ENCODE measurements at places on chromosomes 4 and X.

DNA sequence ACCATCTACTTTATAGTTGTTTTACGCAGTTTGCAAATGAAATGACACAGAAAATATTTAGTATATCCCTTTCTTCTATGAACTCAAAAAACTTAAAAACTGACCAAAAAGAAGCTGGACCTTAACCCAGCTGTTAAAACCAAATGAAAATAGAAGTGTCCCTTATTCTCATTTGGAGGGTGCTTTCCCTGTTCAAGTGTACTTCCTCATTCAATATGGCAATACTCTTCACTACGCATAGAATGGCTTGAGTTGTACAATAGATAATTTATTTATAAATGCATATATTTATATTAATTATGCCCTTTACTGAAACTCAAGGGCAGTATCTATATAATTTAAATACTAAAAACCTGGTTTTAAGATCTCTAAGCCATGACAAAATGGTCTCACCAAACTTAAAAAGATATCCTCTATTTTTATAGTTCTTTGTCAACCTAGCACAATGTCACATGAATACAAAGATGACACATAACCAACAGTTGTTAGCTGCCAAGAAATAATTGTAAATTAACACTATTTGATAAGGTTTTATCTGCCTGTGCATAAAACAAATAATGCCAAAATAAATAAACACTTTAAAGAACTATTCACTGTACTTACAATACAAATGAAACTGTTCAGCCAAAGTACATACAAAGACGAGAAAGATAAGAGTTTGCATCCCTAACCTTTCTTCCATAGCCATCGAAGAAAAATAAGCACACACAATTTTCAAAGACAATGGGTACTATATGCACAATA is 25.2 kb downstream of the YTHDC1 start:
- DNase-seq: no peak

DNA sequence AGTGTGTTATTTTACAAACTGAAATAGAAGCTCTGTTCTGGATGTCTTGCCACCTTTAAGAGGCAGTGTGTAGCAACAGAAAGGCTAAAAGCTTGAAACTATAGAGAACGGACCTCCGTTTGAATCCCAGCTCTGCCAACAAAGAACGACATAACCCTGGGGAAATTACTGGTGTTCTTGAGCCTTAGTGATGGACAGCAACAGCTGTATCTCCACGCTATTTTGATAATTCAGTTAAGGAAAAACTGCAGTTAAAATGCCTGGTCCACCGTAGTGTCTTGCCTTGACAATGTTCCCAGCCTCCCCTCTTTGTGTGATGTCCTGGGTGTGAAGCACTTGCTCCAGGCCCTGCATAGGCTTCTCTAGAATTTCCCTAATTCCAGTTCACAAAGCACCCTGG is 256.8 kb upstream of the HS3ST1 start:
- DNase-seq: no peak

GRCh38 chr4:182213004-182213403 is 30.2 kb upstream of the TENM3 start:
- peak; percentile 63 for DNase-seq

- DNase-seq: peak; percentile 42
Measured at GRCh38 chr4:166252487-166253402, 379.7 kb downstream of the TLL1 start.

DNA sequence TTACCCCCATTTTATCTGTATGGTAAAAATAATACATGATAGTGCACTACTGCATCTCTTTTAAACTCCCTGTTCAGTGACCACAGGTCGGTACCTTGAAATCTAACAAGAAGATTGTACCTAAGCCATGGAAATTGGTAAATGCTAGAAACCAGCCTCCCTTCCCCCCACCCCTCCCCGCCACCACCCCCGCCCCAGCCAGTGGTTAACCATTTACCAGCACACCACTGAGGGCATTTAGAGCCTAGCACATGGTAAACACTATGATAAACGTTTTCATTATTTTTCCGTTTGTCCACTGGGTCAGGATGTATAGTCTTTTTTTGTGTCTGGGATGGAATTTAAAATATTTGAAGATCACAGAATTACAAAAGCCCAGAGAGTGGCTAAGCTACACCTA is 703 bp upstream of the FTSJ1 start:
- DNase-seq: no peak

Data from adipocyte (in vitro differentiated cells).